Activated naive CD4-positive, alpha-beta T cell treated with anti-CD3 and anti-CD28 coated beads, Interleukin-2, amount 50 U/mL, for 16 hours (primary cell): ENCODE measurements at places on chromosomes 2 and 18.

DNA sequence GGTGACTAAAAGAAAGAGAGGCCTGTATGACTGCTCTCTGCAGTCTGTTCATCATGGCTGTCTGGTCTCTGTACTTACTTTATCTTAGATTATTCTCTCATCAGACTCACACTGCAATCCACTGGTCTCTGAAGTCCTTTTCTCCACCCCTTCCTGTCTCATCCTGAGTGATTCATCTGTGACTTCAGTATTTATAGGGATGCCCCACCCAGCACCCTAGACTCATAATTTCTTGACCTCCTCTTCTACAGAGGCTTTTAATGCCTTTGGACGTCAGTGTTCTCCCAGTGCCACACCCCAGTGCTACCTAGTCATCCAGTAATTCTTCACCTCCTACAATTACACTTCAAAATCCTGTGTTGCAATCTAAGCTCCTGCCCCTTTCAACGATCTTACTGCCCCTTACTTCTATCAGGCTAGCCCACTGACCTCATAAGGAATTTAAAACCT is 14.9 kb upstream of the ITPRID2 start:
- no peak for DNase-seq

DNA sequence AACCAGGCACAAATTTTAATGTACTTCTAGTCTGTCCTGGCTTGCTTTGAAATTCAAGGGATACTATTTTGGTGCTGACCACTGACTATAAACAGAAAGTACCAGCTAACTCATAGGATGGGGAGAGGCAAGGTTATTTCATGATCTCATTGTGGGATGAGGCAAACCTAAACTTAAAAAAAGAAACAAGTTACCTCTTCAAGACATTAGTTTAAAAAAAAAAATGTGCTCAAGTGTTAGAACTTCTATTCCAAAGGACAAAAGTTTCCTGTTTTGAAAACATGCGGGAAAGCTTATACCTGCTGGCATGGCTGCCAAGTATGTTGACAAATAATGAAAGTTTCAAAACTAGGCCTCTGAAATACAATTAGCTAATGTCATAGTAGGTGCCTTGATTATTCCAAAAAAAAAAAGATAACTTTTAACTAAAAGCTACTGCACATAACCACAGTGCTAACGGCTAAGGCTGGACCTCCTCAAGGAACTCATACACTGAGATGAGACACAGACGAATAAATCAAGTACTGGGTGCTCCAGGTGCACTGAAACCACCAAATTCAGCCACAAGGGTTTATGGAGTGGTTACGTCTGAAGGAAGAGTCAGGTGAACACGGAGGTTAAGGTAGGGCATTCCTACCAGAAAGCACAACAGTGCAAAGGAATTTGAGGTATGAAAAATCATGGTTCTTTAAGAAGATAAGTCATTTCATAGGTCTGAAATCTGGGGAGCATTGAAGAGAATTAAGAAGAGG is 38.1 kb downstream of the TMEM131 start:
- DNase-seq: no peak

- DNase-seq: no peak
Observed at GRCh38 chr2:175449616-175450015, 268.1 kb upstream of the ATP5MC3 start.

GRCh38 chr2:181677912-181678586 is 2.3 kb downstream of the NEUROD1 start:
- peak; percentile 53 for DNase-seq

GRCh38 chr2:190069936-190070696 is 7.6 kb upstream of the MSTN start:
- no peak for DNase-seq

DNA sequence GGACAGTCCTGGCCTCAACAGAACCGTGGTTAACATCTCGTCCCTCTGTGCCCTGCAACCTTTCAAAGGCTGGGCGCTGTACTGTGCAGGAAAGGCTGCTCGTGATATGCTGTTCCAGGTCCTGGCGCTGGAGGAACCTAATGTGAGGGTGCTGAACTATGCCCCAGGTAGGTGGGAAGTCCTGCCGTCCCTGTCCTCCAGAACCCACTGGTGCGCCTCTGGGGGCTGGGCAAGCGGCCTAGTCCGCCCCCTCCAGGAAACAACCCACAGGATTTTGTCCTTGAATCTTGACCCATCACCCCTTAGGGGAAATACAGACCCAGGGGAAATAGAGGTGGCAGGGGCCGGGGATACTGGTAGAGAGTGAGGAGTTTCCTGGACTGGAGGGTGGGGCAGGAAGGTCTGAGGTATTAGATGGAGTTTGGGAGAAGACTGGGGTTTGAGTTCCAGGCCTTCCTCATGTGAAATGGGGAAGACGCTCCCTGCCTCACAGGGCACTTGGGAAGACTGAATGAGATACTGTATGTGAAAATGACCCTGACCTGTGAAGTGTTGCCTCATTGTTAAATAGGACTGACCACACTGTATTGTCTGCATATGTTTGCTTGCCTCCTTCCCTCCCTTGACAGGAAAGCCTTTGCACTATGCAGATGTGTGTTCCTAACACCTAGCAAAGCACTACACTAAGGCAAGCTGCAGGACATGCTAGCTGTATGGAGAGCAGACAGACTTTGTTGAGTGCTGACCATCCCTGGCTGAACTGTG is 1.4 kb downstream of the SPR start:
- no peak for DNase-seq

GRCh38 chr2:122167515-122167914 is 412.1 kb downstream of the TSN start:
- no peak for DNase-seq

DNA sequence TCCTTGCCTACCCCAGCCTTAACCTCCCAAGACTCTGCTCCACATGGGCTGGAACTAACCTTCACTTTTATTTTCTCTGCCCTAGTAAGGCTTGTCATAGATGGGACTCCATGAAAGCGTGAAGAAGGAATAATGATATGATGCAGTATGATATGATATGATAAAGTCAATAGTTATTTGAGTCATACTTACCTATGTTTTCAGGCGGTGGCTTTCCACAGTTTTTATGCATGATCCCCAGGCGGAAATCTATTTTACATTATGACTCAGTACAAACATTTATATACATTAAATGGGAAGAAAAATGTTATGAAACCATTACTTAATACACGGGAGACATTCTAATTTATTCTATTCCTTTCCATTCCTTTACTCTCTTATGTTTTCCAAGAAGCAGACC is 5.6 kb downstream of the ACMSD start:
- no peak for DNase-seq

DNA sequence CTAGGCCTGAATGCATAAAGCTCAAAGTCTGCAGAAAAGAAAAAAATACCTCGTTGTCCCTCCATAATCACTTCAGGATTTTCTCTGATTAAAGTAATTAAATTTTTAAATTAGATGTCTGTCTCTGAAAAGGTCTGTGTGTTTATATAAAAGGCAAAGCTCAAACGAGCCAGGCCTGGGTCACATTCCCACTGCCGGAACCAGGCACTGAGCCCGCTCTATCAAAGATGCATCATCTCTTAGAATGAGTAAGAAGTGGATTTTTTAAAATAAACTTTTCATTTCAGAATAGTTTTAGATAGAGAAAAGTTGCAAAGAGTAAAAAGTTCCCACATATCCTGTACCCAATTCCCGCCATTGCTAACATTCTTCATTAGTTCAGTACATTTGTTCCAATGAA is 202.1 kb upstream of the KYNU start:
- DNase-seq: no peak
